ENCODE measurements at places on chromosomes 7 and 10.

DNA sequence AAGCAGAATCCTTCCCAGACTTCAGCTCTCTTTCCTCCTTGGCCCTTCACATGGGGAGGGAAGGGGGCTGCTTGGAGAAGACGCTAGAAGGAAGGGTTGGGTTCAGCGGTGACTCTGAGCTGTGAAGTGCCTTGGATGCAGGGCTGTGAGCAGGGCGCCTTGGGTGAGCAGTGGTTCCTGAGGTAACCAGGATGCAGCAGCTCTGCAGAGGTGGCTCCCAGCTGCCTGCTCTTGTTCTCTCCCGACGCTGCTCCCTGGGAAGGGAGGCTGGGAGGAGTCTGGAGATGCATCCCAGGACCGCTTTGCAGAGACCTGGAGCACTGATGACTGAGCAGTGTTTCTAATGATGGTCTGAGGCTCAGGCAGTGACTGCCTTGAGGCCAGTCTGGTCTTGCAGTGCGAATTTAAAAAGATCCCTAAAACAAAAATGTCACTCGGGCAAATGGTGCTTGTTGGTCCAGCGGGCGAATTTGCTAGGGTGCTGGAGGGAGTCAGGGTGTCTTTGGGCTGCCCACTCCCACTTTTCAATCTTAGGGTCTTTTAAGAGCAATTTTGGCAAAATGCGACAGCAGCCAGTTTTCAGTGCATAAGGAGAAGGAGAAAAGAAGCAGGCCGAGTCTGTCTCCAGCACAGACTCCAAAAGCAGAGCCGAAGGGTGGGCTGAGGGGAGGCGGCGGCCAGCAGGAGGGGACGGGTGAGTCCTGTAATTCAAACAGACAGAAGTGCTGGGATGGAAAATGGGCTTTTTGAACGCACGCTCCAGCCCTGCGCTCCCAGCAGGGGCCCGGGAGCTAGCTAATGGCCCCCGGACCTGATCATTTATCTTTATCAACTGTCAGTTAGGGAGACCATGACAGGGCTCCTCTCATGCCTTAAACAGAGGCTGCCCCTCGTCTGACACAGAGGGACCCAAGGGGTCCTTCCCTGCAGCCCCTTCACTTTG lies 191.2 kb upstream of the SHH start:
- DNase-seq = no peak

DNA sequence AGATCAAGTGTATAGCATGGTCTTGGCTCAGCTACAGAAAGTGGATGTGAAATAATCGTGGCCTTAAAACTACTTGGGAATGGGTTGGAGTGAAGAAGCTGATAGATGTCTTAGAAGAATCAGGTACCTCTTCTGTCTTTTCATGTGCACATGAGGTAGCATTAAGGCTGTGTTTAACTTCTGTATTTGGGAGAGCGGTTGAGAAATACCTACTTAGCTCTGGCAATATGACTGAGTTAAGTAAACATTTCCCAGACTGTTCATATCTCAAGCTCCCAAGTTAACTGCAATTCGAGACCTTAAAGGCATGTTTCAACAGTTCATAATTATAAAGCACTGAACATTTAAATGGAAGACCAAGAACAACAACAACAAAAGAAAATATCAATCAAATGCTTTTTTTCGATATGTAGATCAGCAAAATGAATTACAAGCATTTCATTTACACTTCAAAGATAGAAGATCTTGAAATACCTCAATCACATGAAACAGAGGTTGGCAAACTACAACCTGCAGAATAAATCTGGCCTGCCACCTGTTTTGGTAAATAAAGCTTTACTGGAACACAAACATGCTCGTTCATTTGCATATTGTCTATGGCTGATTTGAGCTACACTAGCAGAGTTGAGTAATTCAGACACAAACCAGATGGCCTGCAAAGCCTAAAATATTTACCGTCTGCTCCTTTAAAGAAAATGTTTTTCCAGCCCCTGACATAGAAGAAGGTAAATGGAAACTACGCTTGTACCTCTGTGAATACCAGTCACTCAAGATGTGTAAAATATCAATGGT lies 337.1 kb upstream of the GLI3 start:
- DNase-seq = no peak

GRCh38 chr7:131895541-131896164 lies 339.2 kb upstream of the PODXL start:
- no peak for DNase-seq

DNA sequence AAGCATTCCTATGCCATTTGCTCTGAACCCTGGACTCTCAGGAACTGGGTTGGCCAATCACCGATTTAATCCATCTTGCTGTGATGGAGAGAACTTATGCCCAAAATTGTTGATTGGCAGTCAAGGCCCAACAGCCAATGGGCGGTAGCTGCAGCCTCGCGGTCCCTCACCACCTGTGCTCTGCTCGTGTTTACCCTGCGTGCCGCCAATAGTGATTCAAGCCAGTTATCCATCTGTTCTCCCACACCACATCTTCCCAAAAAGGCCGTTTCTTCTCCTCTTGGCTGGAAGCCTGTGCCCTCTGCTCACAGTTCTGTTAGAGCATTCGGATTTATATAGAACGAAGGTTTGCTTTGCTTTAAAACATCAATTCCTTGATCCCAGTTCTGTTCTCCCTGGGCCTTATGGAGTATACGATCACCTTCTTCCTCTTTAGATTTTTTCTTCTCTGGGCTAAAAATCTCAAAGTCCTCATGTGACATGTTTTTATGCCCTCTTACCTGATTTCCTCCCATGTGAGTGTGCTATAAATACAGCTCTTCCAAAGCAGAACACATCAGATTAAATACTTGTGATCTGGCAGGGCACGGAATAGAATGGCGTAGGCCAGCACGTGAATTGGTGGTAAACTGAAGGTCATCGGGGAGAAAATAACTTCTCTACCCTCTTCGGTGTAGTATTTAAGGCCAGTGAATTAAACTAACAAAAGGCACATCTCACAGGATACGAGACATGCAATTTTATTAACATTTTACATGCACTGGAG lies 212.8 kb downstream of the NSUN6 start:
- DNase-seq = no peak

DNA sequence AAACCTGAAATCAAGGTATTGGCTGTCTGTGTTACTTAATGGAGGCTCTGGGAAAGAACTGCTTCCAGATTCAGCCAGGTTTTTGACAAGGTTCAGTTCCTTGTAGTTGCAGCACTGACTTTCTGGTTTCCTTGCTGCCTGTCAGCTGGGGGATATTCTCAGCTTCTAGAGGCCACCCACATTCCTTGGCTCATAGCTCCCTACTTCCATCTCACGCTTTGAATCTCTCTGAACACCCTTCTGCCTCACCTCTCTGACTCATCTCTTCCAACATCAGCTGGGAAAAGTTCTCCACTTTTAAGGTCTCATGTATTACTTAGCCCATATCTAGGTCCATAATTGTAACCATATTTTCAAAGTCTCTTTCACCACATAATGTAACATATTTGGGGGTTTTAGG lies 22.9 kb upstream of the GPR22 start:
- no peak for DNase-seq

- peak; percentile 50 for DNase-seq
Measured at GRCh38 chr10:86962136-86962980, 4.0 kb downstream of the SNCG start.

- DNase-seq = no peak
Measured at GRCh38 chr7:153188630-153189029, 429.1 kb downstream of the ACTR3B start.

DNA sequence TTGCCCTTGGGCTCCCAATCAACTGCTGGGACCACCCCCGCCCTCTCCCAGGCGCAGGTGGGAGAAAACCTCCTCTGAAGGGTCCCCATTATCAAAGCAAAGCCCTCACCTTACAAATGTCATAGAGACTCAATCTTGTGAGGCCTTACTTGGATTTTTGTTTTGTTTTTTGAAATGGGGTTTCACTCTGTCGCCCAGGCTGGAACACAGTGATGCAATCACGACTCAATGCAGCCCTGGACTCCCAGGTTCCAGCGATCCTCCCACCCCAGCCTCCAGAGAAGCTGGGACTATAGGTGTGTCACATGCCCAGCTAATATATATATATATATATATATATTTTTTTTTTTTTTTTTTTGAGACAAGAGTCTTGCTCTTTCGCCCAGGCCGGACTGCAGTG lies 57.5 kb upstream of the WIPI2 start:
- DNase-seq = no peak

DNA sequence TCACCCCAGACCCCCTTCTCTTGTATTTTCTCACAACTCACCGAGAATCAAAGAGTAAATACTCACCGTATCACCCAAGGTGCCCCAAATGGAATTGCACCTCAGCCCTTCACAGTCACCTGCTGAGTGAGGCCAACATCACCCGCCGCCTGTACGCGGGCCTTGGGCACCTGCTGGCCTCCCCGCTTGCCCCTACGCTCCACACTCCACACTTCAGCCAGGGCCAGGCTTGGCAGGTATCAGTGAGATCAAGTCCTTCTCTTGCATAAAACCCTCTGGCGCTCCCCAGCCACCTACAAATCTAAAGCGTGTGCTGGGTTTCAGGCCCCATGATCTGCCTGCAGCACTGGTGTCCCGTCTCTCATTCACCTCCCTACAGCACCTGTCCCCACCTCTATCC lies 300.6 kb downstream of the GFRA1 start:
- no peak for DNase-seq

DNA sequence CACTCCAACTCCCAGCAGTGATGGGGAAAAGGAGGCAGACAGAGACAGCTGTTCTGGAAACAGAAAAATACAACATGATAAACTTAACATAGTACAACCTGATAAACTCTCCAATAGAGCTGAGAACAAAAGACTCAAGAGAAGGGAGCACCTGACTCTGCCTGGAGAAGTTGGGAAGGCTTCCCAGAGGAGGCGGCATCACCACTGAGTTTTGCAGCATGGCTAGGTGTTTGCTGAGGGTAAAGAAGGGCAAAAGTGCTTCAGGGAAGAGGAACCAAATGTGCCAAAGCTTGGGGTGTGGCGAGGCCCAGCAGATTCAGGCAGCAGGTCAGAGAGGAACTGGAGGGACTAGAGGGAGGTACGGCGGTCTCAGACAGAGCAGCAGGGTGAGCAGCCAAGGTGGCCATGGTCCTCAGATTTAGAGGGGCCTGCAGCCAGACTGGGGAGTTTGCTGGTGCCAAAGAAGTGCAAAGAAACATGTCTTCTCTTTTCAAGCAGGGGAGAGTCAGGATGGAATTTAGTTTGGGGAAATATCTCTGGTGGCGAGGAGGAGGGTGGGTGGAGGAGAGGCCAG lies 119.9 kb upstream of the BTBD16 start:
- no peak for DNase-seq

DNA sequence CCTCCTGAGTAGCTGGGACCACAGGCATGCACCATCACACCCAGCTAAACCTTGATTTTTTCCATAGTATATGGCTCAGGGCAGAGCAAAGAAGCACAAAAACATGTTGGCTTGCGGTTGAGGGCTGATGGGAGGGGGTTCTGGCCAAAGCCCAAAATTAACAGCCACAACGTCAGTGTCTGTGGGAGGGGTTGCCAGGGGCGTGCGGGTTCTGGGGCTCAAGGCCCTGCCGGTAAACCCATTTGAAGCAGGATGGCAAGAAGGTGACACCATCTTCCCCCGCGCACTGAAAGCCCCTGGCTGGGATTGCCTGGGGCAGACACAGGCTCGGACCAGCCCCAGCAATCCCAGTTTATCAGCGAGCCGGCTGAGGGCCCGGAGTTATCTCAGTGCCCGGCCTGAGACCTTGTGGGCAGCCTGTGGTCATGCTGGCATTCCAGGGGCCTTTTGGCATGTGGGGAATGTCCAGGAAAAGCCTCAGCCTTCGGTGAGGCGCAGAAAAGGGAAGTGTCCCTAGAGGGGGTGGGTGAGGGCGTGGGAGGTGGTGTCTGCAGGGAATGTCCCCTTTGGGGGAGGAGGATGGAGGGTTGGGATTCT lies 167.7 kb upstream of the TNRC18 start:
- peak; percentile 53 for DNase-seq

- no peak for DNase-seq
Measured at GRCh38 chr10:91865562-91866081, 43.7 kb downstream of the FGFBP3 start.

GRCh38 chr7:41437257-41438196 lies 265.4 kb downstream of the INHBA start:
- no peak for DNase-seq

GRCh38 chr10:59626523-59626869 lies 83.2 kb downstream of the SLC16A9 start:
- DNase-seq = peak; percentile 12

DNA sequence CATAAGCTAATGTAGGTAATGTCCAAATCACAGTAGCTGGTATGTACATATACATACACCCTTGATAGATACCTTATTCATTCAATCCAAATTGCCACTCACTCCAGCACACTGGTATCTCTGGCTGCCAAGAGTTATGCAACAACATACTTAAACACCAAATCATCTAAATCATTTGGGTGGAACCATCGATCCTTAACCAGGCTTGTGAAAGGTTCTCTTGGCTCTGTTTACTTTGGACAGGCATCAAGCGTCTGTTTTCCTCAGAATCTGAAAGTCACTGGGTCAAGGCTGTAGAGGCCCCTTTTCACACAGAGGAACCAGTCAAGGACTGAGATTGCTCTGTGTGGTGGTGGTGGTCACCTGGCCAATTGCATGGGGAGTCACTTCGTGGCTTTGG lies 24.6 kb downstream of the JAZF1 start:
- DNase-seq = no peak

DNA sequence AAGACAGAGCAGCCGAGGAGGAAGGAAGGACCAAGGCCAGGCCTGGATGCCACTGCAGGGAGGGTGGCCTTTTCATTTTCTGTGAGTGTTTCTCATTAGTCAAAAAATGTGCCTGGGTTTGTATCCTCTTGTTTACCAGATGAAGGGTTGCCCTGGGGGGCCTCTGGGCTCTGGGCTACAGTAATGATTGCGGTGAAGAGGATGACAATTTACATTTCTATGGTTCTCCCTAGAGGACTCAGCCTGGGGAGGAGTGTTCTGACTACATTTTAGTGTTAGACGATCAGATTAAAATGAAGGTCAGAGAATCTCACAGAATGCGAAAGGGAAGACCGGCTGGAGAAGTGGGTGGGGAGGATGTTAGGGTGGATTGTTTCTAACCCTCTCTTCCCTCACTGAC lies 108.0 kb upstream of the KMT2C start:
- DNase-seq = no peak

DNA sequence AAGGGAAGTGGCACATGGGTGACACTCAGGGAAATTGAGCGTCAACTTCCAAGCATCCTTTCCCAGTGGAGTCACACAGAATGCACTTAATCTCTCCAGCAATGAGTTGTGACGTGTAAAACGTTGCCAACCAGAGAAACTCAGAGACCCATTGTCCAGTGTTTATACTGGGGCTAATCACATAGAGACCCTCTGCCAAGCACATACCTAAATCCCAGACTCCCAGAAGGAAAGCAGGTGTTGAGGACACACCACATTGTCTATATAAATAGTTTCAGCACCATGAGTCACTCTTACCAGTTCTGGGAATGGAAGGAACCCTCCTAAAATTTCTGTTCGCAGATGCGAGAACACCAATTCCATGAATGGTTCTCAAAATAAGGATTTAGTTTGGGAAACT lies 76.4 kb upstream of the BET1 start:
- no peak for DNase-seq

- DNase-seq = no peak
Measured at GRCh38 chr10:84632866-84633265, 304.5 kb downstream of the CCSER2 start.

DNA sequence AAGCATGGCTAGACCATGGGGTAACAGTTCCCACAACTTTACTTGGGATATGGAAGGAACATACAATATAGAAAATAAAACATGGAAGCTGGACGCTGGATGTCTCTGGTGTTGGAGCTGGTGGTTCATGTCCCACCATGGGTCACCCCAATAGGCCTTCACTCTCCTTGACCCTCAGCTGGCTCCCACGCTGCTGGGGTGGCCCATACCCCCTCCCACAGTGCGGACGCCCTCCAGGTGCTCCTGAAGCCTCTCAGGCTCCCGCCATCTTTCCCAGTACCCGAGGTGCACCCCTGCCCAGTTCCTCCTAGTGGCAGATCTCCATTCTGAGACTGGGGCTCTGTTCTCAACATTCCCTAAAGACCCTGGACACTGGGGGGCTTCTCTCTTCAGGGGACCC lies 5.8 kb upstream of the CPA1 start:
- no peak for DNase-seq
